Smooth muscle cell of the brain vasculature (primary cell): ENCODE measurements at places on chromosomes 3 and 15.

GRCh38 chr3:85576697-85577200 is 618.0 kb downstream of the CADM2 start:
- DNase-seq: no peak

GRCh38 chr15:93382200-93382820 is 293.3 kb upstream of the RGMA start:
- no peak for DNase-seq

- no peak for DNase-seq
Observed at GRCh38 chr3:58027704-58028317, 19.6 kb downstream of the FLNB start.

DNA sequence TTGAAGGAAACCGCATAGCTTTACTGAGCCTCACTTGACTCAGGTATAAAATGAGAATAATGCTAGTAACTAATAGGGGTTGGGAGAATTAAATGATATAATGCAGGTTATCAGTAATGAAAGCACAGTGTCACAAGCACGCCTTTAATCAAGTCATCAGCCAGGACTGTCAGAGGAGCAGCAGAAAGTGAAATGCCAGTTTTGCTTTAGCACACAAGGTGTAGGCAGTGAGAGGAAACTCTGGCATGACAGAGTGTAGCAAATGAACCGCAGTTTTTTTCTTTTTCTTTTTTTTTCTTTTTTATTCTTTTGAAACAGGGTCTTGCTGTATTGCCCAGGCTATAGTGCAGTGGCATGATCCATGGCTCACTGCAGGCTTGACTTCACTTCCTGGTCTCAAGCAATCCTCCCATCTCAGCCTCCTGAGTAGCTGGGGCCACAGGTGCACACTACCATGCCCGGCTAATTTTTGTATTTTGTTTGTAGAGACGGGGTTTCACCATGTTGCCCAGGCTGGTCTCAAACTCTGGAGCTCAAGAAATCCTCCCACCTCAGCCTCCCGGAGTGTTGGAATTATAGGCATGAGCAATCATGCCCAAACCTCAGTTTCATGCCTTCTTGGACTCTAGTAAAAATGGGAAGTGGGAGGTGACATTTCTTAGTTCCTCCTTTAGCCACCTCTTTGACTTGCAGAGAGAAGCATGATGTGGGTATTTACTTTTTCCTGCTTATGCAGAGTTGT is 9.7 kb upstream of the SCAANT1 start:
- DNase-seq: no peak
